ENCODE measurements at places on chromosomes 5 and 9.

- H3K27ac ChIP-seq: no peak overlapping the region
- H3K36me3 ChIP-seq: no peaks in the 10 kb centered on the region
- H3K4me1 ChIP-seq: no peaks in the 10 kb centered on the region
- H3K27me3 ChIP-seq: no peaks in the 10 kb centered on the region
These were observed 1485.7 kb upstream of the CDH9 start for GRCh38 chr5:28523888-28524635.

DNA sequence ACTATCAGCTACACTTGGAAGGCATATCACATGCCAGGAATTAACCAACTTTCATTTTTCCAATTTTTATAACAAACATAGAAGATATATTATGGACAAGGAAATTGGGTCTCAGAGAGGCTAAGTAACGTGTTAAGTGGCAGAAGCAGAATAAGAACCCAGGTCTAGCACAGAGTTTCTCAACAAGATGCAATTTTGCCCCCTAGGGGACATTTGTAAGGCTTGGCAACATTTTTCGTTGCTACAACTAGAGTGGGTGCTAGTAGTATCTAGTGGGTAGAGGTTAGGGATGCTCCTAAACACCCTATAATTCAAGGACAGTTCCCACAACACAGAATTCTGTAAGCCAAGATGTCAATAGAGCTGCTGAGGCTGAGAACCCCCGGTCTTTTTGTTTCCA, 180.6 kb downstream of the SNCAIP start:
- no peaks in the 10 kb centered on the region for H3K4me1 ChIP-seq
- no peak for DNase-seq
- no peak overlapping the region for H3K4me3 ChIP-seq
- no peaks in the 10 kb centered on the region for H3K27me3 ChIP-seq
- H3K27ac ChIP-seq: no peak overlapping the region

GRCh38 chr5:150219142-150219541, 29.3 kb downstream of the SLC6A7 start:
- H3K27me3 ChIP-seq: no peaks in the 10 kb centered on the region
- H3K36me3 ChIP-seq: no peaks in the 10 kb centered on the region
- no peaks in the 10 kb centered on the region for H3K4me1 ChIP-seq
- DNase-seq: no peak
- H3K27ac ChIP-seq: no peak overlapping the region
- no peak overlapping the region for H3K4me3 ChIP-seq

GRCh38 chr5:109584986-109585599, 104.6 kb upstream of the MAN2A1 start:
- no peak overlapping the region for H3K27ac ChIP-seq
- H3K36me3 ChIP-seq: no peaks in the 10 kb centered on the region
- H3K4me1 ChIP-seq: no peaks in the 10 kb centered on the region

DNA sequence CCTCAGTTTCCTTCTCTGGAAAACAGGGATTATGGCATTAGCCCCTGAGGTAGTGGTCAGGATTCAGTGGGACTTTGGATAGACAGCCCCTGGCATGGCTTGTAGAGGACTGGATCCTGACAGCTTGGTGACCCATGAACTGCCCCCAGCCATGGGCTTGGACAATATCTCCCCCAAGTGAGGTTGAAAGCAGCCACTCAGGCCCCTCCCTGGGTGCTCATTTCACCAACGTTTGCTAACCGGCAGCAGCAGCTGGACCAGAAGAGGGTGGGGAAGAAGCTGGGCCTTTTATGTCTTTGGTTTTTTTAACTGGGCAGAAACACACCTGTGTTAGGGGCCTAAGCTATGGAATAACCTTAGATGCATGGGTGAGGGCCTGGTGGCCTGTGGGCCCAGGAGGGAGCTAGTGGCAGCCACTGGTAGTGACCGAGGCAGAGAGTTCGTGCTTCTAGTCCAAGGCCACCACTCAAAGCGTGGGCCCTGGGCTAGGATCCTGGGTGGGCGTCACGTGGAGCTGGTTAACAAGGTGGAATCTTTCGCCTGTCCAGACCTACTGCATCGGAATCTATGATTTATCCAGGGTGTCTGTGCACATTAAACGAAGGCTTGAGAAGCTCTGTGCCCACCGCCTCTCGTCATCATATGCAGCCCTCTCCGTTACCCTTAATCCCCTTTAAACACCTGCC, 1.9 kb downstream of the SLC2A8 start:
- no peaks in the 10 kb centered on the region for H3K27me3 ChIP-seq
- peaks cover 7% of the 10 kb centered on the region for H3K4me1 ChIP-seq
- no peak overlapping the region for H3K27ac ChIP-seq
- DNase-seq: no peak

DNA sequence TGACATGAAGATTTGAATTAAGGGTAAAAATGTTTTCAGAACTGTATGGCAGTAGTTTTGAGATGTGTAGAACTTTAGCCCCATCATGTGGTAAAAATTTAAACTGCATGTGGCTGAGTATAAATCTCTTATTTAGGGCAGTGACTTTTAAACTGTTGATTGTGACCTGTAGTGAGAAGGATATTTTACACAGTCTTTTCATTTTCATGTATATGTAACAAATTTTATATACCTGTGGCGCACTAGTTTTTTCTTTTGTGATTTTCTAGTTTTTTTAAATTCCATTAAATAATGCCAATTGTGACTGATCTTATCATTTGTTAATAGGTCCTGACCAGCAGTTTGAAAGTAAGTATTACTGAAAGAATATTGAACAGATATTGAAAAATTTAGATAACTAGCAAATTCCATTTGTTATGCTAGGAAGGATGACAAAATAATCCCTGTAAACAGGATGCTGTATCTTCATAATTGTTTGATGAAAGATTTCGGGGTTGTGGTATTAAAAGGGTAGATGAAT, 47.2 kb downstream of the GPBP1 start:
- H3K4me1 ChIP-seq: no peaks in the 10 kb centered on the region
- H3K36me3 ChIP-seq: no peaks in the 10 kb centered on the region
- no peaks in the 10 kb centered on the region for H3K27me3 ChIP-seq

GRCh38 chr5:133122711-133123110, 70.9 kb downstream of the HSPA4 start:
- DNase-seq: no peak
- no peaks in the 10 kb centered on the region for H3K4me1 ChIP-seq
- no peaks in the 10 kb centered on the region for H3K27me3 ChIP-seq
- no peak overlapping the region for H3K4me3 ChIP-seq
- no peak overlapping the region for H3K27ac ChIP-seq
- no peaks in the 10 kb centered on the region for H3K36me3 ChIP-seq

GRCh38 chr9:124522121-124523098, 15.2 kb upstream of the NR5A1 start:
- no peak overlapping the region for H3K27ac ChIP-seq
- H3K27me3 ChIP-seq: no peaks in the 10 kb centered on the region
- H3K4me3 ChIP-seq: no peak overlapping the region
